ENCODE measurements at places on chromosomes 4 and X.
A peak's percentile ranks its signal among the peaks of the same experiment; 100 is the strongest.

GRCh38 chr4:108529984-108530905 lies 90.1 kb upstream of the RPL34 start:
- DNase-seq: no peak

GRCh38 chrX:153773218-153773611 lies 7.6 kb upstream of the SRPK3 start:
- no peak for DNase-seq

- no peak for DNase-seq
Measured at GRCh38 chr4:184838249-184839074, 12.7 kb upstream of the ACSL1 start.

DNA sequence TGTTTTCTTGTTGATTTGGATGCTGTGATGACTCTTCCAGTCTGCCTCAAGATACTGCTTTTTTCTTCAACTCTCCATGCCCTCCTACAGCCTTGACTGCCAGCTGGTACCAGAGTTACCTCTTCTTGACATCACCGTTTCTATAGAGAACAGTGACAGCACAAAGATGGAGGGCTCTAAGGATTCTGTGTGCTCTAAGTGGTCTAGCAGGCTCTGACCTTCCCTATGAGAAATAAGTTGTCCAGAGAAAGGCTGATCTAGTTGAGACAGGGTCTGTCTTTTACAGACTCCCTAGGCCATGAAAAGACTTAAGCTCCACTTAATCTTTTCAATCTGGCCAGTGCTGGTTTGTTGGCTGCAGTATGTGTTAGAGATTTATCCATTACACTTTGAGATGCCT lies at the start of gene AKAP4:
Gene AKAP4 (minus strand): TSS at position 101 of the 400 bp plus-strand sequence. CDS start 118 bp downstream, outside the sequence.
- no peak for DNase-seq

DNA sequence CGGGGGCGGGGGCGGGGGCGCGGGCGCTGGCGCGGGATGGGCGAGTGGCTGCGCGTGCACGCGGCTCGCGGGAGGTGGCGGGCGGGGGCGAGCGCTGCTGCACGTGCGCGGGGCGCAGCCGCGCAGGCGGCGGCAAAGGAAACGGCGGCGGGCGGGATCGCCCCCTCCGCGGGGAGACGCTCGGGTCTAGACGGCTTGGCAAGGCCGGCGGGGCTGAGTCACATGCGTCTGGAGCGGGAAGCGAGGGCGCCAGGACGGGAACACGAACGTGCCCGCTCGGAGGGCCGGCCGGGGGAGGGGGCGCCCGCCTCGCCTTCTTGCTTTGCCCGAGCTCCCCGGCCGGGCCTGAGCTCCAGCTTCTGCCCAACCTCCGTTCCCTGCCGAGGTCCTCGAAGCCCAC lies 4.3 kb upstream of the HAUS7 start:
- peak; percentile 46 for DNase-seq

GRCh38 chrX:38409289-38409688 lies 56.9 kb downstream of the OTC start:
- DNase-seq: no peak
